ENCODE measurements at places on chromosomes 2 and 18.

DNA sequence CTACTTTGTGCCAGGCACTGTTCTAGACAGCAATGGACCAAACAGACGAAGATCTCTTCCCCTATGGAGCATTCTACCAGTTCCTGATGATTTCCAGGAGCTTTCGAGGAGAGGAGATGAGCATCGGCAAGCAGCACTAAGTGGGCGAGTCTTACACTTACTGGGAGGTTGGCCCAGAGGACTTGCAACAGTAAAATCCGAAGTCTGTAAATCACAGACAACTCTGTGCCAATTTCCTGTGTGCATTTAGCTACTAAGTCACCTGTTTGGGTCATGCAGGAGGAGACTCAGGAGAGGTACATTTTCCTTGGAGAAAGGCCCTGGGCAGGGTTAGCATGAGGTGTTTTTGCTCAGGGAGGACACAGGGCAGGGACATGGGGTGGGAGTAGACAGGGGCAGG is 58.9 kb downstream of the TRPM8 start:
- no peak for DNase-seq

GRCh38 chr18:9366126-9366714 is 31.6 kb downstream of the TWSG1 start:
- DNase-seq: no peak

DNA sequence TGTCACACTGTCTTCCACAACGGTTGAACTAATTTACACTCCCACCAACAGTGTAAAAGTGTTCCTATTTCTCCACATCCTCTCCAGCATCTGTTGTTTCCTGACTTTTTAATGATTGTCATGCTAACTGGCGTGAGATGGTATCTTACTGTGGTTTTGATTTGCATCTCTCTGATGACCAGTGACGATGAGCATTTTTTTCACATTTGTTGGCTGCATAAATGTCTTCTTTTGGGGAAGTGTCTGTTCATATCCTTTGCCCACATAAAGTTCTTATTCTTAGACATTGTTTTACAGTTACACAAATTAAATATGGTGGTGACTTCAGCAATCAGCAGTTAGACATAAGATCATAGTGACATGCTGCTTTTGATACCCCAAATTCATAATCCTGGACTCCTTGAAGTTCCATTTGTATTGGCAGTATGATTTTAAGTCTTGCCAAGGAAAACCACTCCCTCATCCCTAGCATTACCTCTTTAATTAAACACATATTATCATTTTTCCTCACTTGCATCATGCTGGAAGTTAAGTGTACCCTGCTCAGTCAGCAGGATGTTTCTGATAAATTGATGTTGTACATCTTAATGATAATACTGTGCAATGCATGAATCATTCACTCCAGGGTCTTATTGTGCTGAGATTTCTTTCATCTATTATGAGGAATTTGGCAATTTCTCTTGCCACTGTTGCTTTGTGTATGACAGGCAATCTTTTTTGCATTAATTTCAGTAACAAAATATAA is 67.6 kb upstream of the STAT1 start:
- DNase-seq: no peak

- DNase-seq: no peak
These were observed 174.9 kb downstream of the SEPTIN10 start for GRCh38 chr2:109438773-109439389.

- no peak for DNase-seq
These were observed 693.1 kb downstream of the DCC start for GRCh38 chr18:53033128-53033527.

- DNase-seq: no peak
These were observed 28.5 kb downstream of the PSME4 start for GRCh38 chr2:53942280-53942679.

DNA sequence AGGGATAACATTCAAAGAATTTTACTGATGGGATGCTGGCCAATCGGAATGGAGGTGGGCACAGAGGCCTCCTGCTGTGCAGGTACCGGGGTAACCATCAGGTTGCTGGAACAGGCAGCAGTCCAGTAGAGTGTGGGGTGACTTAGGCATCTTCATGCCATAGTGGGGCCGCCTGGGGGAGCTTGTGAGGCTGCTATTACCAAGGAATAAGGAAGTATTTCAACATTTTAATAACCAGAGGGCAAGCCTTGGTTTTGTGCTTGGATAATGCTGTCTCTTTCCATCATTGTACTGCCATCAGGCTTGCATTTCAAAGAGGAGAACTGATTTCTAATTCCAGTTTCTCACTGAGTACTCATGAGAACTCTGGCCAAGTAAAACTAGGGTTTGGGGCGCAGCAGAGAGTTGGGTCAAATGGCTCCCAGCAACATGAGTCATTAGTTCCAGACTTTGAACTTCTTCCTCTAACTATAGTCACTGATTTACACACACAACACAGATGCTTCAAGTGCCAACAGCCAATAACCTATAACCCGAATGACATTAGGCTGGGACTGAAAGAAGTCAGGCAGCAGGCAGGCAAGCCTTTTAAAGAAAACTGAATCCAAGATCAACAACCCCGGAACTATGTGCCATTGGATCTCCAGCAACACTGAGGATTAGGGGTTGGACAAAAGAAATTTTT is 56.1 kb upstream of the FHL2 start:
- no peak for DNase-seq

DNA sequence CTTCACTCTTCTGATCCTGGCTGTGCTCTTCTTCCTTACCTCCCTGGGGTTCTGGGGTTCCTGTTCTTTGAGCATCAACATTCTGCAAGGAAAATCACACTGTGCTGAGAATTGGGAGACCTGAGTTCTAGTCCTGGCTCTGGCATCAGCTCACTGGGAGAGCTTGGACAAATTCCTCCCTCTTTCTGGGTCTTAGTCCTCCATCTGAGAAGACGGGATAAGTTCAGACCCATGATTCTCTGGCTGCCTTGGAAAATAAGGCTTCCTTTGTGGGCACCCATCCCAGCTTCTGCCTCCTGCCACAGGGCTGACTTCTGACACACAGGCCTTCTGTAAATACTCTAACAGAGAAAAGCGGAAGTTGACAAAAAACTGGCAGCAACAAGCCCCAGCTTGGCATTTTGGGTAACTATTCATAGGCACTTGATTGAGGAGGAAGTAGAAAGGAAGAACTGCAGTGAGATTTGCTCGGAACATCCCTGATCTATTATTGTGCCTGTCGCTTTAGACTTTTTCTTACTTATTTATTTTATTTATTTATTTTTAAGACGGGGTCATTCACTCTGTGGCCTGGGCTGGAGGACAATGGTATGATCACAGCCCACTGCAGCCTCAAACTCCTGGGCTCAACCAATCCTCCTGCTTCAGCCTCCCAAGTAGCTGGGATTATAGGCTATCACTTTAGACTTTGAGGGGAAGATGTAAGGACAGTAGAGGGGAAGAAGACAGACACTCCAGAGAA is 7.9 kb downstream of the PCBP1 start:
- DNase-seq: peak; percentile 39

- DNase-seq: no peak
These were observed 192.2 kb upstream of the FBXO11 start for GRCh38 chr2:48098539-48098938.

- no peak for DNase-seq
These were observed 341.6 kb upstream of the VWC2L start for GRCh38 chr2:214069254-214069653.

DNA sequence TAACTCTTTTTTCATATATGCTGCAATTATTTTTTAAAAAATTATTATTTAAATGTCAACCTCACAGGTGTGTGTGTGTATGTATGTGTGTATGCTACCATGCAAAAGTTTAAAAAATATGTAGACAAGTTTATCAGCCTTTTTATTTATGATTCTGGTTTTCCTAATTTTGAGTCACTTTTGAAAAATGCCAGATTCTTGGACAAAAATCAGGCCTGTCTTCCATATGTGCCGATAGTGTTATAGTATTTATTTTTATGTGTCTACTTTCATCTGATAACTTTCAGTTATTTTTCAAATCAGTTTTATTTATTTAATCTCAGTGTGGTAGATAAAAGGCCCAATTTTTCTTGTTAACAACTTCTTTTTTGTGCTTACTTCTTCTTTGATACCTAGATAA is 176.2 kb downstream of the RDH14 start:
- no peak for DNase-seq

GRCh38 chr2:13135856-13136255 is 419.1 kb downstream of the TRIB2 start:
- DNase-seq: no peak

- DNase-seq: no peak
These were observed 73.5 kb upstream of the ASB18 start for GRCh38 chr2:236337465-236338325.

GRCh38 chr18:78777992-78778391 is 201.6 kb upstream of the SALL3 start:
- no peak for DNase-seq

- no peak for DNase-seq
These were observed 17.3 kb downstream of the CIB4 start for GRCh38 chr2:26623541-26624495.

DNA sequence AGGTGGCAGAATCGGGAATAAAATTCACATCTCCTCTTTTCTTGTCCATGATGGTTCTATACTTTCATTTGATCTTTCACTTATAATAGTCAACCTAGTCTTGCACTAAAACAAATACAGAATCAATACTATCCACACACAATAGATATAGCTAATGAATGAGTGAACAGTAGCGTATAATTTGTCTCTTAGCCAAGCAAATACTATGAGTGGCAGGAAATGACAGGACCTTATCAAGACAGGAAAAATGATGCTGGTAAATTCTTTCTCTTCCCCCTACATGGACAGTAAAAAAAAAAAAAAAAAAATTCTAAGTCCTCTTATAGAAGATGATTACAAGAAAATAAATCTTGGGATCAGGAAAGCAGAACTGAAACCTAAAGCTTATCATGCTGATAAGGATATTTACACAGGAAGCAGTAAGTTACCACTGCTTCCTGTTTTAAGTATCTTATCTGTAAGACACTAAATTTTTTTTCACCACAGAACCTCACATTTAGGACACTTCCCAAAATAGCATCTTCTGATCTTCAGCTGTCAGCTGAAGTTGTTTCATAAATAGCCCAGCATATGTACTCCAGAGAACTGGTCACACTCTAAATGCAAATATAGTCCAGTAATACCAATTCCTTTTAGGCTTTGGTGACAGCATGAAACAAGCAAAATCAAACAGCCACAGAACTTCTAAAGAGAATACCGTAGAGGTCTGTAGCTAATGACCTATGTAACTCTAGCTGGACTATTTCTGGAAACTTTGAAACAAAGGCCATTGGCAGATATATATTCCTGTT is 27.0 kb downstream of the IRS1 start:
- no peak for DNase-seq

DNA sequence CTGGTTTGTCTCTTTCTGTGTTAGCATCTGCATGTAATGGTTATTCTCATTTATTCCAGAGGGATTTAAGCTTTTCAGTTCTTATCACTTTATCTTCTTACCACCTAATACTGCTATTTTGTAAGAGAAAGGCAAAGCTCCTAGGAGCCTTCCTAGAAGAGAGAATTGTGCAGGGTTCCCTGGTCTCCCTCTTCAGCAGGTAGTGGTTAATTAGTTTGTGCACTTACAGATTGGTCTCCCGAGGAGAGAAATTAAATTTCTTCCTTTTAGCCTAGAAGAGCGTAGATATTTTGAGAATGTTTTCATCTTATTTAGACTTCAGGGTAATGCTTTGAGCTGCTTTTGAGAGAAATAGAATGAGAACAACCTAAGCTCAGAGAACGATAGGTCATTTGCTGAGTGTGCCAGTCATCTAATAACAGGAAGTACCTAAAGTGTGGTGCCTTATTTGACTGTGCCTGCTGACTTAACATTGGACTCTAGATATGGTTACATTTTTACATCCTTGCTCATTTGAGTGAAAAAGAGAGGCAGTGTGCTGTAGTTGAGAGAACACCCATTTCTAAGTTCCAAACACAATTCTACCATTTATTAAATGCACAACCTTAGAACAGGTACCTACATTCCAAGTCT is 651.4 kb downstream of the STK39 start:
- DNase-seq: no peak

DNA sequence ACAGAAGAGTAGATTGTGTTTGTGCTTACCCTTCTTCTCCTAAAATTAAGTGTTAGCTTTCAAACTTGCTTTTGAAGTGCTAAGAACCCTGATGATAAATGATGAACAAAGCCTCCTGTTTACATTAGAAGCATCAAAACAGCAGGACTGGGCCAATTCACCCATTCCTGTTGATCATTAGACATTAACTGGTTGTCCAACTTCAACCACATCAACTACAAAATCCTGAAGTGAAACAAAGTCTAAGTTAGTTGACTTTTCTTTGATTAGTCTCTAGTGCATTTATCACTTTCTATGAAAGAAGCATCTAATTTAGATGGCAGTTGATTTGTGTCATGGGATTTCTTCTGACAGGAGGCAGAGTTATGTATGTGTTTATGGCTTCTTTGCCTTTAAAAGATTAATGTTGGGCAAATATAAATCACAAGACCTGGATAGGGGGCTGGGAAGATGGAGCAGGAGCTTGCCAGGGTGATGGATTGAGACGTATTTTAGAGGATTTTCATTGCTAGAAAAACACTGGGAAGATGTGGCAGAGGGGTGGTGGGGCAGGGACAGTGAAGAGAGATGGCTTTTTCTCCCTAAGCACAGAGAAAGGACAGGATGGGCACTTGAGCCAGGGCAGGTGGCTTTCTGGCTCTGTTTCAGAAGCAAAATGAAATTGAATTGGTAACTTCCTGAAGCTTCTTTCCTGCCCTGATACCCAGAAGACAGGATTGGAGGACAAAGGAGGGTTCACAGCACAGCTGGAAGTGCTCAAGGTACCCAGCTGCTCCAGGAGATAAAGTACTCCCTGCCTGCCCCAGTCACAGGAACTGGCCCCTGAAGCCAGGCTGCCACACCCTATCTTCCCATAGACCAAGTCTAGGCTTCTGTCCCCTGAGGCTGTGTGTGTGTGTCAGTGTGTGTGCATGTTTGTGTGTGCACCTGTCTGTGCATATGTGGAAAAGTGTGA is 20.5 kb downstream of the GYPC start:
- DNase-seq: no peak

GRCh38 chr2:207223051-207223450 is 57.3 kb upstream of the KLF7 start:
- peak; percentile 34 for DNase-seq

DNA sequence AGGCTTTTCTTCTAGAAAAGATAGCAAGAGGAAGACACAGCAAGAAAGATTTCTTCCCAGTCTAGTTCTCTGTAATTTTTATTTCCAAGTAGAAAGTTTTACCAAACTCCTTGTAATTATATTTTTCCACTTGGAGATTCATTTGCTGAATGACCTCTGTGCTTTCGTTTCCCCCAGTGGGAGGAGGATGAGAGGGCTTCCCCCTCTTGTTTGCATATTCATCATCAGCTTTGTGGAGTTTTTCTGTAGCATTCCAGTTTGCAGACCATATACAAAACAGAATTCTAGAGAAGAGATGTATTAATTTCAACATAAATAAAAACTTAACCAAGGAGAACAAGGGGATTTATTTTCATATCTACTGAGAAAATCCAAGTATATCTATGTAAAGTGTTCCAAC is 51.3 kb downstream of the RMDN2 start:
- no peak for DNase-seq

- no peak for DNase-seq
These were observed 1604.8 kb upstream of the ZEB2 start for GRCh38 chr2:146124741-146125140.

DNA sequence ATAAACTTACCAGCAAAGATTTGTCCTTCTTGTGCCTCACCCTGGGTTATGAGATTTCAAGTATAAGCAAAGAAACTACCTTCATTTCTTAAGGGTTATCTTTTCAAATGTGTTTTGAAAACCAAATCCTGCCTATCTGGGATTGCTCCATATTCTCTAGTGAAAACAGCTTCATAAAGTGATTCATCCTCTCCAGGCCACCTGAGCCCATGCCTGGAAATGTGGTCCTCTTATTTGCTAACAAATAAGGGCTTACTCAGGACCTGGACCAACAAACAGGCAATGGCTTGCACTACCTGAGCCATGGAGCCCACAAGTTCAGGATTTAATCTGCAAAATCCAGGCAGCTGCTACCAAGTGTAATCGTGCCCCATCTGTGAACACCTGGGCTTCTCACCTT is 234.4 kb upstream of the RBBP8 start:
- no peak for DNase-seq
